Stimulated activated CD4-positive, alpha-beta T cell treated with anti-CD3 and anti-CD28 coated beads, Interleukin-15, amount 100 ng/mL, for 24 hours (primary cell): ENCODE measurements at places on chromosomes 5 and 9.

GRCh38 chr5:169670769-169671525, 33.9 kb downstream of the DOCK2 start:
- no peak for DNase-seq

GRCh38 chr9:4955836-4956235, 29.2 kb upstream of the JAK2 start:
- no peak for DNase-seq

DNA sequence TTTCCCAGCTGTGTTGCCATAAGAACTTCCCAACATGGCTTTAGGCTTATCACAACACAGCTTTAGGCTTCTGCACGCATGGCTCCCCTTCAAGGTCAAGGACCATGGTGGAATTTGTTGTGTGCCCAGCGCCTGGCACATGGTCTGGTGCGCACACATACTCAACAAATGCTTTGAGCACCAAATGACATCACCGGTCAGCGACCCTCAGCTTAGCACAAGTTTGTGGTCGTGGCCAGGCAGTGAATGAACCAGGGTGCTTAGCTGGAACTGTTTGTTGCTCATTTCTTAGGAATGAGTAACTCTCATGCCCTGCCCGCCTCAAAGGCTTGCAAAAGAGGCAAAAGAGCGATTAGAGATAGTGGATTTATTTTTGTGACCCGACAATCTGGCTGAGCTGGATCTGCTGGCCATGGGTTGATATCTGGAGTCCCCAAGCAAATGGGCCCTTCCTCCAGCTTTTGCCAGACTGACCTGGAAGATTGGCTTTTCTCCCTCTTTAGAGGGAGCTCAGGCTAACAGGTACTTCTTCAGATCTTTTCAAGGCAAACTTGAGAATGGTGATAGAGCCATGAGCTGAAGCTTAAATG, 58.9 kb downstream of the DAP start:
- DNase-seq, result no peak

DNA sequence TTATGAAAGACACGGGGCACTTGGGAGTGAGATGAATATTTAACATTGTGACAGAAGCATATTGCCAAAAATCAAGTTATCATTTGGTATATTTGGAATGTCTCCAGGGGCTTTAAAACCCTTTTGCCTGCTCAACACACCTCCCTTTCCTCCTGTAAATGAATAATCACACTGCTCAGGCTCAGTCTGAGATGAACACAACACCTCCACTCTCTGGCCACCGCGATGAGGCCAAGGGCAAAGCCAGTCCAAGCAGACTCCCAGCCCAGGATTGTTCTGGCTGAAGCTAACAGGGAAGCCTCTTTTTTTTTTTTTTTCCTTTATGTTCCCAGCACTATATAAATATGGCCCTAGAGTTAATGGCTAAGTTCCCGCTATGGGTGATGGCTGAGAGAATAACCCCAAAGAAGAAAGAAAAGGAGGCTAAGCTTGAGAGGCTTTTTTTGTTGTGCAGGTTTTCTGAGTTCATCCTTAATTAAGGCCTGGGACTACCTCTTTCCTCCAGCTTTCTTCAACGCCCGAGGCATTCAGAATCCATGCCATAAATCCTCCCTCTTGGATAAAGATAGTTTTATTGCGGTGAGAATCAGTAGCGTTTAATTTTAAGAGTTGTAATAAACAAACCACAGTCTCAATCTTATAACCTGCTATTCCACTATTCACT, 10.5 kb upstream of the ERAP1 start:
- no peak for DNase-seq

GRCh38 chr5:72179816-72180440, 72.7 kb downstream of the MAP1B start:
- no peak for DNase-seq

DNA sequence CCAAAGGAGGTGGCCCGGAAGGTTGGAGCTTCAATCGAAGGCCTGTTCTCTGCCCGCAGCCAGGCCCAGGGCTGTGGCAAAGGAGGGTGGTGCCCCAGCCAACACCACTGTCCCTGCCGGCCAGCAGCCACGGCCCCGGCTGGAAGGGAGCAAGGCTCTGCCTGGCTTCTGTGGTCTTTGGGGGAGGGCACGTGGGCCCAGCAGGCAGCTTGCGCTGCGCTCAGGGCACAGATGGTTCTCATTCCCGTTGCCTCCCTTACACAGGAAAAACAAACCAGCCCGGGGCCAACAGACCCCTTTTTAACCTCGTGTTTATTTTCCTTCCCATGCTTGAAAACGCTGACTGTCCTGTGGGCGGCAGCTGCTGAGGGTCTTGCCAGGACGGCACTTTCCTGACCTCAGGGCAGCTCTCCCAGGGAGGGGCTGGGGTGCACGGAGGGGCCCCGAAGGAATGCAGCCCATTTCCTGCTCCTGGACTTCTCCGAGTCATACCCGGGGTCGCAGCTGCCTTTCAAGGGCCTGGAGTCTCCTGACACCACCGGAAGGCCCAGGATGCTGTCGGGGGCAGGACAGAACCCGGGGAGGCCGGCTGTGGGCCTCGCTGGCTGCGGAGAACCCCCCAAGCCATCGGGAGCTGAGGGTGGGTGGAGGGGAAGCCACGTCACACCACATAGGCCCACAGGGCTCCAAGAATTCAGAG, 1.1 kb upstream of the GPSM1 start:
- DNase-seq, result no peak

DNA sequence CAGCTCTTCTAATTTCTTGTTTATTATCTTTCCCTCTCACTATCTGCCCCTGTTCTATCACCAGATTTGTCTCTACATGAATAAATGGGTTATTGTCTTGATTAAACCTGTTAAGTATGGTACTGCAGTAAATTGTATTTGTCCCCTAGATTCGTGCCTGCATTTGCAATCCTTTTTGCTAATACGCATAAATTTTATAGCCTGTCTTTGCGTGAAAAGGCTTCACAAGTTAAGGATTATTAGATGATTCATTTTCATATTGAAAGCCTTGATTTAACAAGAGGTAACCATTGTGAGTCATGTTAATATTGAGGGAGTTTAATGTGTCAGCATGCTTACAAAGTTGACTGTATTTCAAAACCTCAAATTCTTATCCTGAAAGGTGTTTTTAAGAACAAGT, 204.6 kb downstream of the PCSK1 start:
- DNase-seq, result no peak
